SHP77 (cell line): ENCODE measurements at places on chromosomes 6 and 20.

DNA sequence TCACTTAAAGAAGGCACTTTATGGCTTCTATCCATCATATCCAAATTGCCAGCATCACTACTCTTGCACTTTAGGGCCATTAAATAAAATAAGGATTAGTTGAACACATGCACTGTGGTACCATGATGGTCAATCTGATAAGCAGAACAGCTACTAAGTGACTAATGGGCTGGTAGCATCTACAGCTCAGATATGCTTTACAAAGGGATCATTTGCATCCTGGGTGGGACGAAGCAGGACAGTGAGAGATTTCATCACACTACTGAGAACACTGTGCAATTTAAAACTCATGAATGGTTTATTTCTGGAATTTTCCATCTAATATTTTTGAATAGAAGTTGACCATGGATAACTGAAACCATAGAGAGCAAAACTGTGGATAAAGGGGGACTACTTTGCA lies 25.1 kb upstream of the ZSCAN9 start:
- DNase-seq, result no peak

- no peak for DNase-seq
These were observed 39.0 kb downstream of the B4GALT5 start for GRCh38 chr20:49674383-49675352.

DNA sequence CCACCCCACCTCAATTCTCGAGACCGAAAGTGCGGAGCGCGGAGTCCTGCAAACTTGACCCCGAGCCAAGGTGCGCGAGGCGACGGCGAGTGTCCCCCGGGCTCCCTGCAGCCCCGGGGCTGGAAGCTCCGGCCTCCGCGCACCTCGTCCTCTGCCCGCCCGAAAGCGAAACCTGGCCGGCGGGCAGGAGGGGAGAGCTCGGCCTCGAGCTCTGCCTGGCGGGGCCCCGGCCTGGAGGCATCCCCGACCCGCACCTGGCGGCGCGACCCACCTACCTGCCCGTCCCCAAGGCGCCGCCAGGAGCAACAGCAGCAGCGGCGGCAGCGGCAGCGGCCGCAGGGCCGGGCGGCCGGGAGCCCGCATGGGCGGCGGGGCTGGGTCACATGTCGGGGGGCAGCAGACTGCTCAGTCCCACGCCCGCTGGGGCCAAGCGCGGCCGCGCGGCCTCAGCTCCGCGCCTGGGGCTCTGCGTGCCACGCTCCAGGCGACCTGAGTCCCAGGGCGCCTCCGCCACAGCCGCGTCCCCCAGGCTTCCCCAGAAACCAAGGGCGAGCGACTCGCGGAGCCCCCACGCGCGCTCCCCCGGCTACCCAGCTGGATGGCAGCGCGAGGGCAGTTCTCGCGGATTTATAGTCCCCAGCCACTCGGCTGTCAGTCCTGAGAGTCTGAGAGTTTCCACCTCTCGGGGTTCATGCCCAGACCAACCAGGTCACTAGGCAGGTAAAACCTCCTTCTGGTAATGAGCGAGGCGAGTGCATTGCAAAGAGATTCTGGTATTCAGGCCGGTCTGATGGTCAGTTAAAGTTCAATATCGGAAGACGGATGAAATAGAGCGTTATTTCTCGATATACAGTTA lies at the start of gene IL20RA:
TSS of gene IL20RA (minus strand) at position 600 of the 856 bp plus-strand sequence. CDS start at position 363, 237 bp downstream.
- DNase-seq, result no peak

DNA sequence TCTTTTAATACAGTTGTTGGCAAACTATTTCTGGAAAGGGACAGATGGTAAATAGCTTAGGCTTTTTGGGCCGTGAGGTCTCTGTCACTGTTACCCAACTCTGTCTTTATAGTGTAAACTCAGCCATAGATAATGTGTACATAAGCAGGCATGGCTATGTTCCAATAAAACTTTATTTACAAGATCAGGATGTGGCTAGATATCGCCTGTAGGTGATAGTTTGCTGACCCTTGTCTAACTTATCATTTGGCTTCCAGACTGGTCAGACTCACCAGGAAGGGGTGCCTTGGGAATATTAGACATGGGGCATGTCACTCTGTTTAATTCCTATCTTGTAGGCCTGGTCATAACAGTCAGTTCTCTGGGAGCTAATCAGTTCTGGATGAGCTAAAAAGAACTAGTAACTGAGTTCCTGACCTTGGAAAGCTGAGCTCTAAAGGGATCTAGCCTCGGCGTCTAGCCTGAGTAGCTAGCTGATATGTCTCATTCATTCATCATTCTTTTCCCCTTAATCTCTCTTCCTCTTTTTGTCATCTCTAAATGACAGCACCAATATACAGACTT lies 163.6 kb downstream of the SLC16A10 start:
- DNase-seq, result no peak

DNA sequence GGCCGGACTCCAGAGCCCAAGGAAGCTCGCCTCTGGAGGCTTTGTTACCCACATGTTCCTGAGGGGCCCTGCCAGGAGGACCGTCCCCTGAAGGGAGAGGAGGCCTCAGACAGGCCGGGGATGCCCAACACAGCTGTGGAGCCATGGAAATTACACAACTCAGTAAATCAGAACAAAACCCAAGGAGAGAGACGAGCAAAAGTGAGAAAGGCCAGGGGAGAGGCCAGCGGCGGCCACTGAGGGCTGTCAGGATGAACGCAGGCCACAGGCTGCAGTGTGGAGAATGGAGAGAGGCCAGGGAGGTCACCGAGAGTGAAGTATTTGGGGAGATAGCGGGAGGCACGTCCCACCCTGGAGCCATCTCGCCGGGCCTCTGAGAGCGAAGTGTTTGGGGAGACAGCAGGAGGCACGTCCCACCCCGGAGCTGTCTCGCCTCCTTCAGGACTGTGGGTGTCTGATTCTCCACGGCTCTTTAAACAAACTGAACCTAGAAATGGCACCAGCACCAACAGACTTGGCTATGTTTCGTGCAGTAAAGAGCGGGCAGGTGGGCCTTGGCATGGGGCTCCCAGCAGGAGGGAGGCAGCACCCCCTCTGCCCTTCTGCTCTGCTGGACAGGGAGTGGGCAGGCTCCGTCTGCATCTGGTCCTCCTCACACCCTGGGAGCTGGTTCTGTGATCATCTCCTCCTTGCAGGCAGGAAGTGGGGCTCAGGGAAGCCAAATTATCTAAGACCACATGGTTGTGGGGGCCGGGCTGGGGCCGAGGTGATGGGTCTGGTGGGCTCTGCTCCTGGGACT lies 91.0 kb downstream of the YTHDF1 start:
- no peak for DNase-seq

- DNase-seq, result no peak
These were observed 32.7 kb upstream of the CCND3 start for GRCh38 chr6:41974281-41974825.

- no peak for DNase-seq
These were observed 595 bp downstream of the FBXO5 start for GRCh38 chr6:152981989-152982903.

GRCh38 chr6:157679605-157680580 lies 143.2 kb upstream of the SNX9 start:
- no peak for DNase-seq

DNA sequence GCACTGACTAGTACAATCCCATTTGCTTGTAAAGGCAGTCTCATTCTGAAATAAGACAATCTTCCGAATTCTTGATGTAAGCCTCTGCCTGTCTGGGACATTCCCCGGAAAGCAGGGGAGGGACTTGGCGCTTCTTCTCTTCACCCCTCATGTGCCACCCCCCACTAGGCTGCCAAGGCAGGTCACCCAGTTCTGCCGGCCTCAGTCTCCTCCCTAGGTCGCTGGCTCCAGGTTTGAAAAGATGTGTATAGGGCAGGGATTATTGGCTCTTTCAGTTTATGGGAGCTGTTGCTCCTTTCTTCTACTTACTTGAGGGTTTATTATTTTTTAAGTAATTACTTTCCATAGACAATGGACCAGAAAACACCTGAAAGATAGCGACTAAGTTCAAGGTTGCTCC lies 158.1 kb upstream of the RPS6KA2 start:
- no peak for DNase-seq

GRCh38 chr6:37674161-37674560 lies 23.5 kb downstream of the MDGA1 start:
- no peak for DNase-seq

DNA sequence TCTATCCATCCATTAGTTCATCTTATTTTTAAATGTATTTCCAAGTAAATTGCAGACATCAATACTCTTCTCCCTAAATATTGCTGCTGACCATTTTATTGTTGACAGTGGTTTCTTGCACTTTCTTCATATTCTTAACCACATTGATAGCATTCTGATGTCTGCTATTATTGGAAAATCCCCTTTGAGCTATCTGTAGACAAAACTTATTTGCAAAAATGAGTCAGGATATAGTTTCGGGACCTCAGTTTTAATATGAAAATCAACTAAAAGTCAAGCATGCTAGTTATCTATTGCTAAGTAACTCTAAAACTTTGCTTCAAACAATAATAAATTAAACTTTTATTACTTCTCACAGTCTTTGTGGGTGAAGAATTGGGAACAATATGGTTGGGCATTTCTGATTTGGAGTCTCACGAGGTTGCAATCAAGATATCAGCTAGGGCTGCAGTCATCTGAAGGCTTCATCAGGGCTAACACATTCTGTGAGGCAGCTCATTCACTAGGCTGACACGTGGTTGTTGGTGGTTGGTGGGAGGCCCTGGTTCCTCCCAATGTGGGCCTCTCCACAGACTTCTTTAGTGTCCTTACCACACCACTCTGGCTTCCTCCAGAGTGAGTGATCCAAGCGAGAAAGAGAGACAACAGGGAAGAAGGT lies 32.7 kb downstream of the CD109 start:
- DNase-seq, result no peak

- DNase-seq, result peak; percentile 74
These were observed 144.5 kb downstream of the CEBPB start for GRCh38 chr20:50335105-50335504.

GRCh38 chr20:39630215-39630908 lies 668.2 kb downstream of the DHX35 start:
- DNase-seq, result no peak

DNA sequence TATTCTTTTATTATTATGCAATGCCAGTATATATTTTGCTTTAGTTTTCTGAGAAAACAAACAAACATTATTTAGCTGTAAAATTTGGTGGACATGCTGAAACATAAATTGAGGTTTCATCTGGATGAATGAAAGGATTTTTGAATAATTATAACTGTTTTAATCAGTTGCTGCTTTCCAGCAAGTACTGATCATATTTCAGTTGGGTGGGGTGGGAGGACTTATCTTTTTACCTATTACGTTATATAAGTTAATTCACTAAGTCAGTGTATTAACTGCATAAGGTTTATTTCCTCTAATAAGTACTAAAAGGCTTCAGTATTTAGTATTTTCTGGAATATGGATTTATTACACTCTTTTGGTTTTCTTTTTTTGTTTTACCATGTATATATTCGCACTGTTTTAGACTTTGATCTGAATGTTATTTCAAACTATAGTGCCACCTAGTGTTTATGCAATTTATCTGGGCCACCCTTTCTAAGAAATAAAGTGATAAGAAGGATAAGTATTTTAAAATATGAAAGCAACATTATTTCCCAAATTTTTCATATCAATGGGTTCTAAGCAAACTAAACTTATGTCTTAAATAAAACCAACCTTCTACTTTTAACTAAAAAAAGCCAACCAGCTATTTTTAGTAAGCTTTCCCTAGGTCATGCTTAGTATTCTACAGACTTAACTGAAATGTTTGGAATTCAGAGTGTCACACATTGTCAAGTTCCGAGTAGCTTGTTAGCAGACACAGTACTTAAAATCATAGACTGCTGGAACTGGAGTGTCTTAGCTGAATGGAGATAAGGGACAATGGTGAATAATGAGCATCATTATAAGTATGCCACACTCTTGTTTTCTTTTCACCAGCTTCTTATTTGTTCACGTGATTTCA lies 105.4 kb upstream of the MCHR2 start:
- peak; percentile 30 for DNase-seq
